NCI-H1930 (cell line): ENCODE measurements at places on chromosomes 4 and X.

- DNase-seq, result no peak
These were observed 14.2 kb upstream of the DCAF4L1 start for GRCh38 chr4:41967392-41967791.

DNA sequence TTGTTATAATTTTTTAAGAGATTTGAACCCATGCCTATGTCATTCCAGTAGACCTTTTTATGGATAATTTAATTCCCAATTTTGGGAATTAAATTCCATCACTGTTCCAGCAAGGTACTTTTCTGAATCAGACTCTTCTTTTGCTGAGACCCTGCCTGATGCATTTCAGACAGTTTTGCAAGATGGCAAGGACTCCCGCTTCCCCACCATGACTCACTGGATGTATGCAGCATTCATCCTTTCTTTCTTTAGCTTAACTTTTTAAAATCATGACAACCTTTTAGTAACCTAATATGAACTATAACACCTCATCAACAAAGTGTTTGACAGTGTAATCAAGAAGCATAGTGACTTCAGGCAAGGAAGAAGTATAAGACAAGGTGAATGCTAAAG lies 178.1 kb upstream of the LEF1 start:
- DNase-seq, result no peak

DNA sequence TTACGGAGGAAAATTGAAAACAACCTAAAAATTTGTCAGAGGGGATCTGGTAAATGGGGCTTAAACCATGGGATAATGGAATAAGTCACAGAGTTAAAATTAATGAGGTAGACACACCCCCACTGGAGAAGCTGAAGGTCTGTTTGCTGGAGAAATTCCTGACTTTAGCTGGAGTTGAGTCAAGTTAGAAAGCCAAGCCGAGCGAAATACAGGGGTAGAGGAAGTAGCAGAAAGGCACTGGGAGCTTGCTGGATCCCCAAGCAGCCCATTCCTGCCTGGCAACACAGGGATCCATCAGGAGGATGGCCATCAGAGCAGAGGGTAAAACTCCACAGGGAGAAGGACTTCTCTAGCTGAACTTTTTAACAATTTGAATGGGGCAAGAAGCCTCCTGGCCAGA lies 163.8 kb downstream of the ATRX start:
- no peak for DNase-seq

DNA sequence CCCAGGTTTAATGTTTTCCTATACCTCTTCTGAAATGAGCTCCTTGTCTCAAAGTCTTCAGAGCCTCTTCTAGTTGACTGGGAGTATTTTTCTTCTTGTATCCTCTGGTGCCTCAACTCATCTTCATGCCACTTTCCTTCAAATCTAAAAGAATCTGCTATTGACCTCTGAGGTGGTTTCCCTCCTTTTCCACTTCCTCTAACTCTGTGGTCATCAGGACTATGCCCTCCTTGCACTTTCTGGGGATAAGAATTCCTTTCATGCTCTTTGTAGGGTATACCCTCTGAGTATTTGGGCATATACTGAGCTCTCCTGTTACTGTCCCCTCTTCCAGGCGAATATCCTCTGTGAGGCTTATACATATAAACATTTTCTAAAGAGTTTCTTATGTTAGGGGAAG lies 24.8 kb downstream of the BCLAF3 start:
- DNase-seq, result no peak

DNA sequence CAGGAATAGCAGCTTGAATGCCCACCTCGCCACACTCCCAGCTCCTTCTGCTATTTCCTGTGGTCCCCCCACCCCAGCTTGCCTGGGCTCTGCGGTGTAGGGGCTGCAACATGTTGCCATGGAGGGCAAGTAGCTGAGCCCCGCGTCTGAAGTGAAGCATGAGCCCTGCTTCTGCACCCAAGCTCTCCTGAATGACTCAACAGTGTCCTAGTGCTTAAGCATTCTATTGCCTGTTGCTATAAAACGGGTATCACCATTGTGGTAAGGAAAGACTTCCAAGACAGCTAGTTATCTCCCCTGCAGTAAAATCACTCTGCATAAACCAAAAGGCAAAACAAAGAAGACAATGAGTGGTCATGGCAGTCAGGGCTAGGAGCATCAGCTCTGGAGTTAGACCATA lies 31.4 kb upstream of the SPATA4 start:
- DNase-seq, result no peak

DNA sequence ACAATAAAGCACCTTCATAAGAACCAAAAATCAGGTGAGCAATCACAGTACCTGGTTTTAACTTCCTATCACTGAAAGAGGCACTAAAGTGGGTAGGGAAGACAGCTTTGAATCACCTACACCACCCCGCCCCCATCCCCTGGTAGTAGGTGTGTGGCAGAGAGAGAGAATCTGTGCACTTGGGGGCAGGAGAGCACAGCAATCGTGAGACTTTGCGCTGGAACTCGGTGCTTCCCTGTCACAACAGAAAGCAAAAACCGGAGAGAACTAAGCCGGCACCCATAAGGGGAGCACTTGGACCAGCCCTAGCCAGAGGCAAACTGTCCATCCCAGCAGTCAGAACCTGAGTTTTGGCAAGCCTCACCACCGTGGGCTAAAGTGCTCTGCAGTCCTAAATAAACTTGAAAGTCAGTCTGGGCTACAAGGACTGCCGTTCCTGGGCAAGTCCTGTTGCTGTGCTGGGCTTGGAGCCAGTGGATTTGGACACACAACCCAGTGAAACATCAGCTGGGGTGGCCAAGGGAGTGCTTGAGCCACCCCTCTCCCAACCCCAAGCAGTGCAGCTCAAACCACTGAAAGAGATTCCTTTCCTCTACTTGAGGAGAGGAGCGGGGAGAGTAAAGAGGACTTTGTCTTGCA lies 32.1 kb downstream of the NDUFB11 start:
- no peak for DNase-seq

- DNase-seq, result no peak
These were observed 271.8 kb downstream of the PPP3CA start for GRCh38 chr4:101075536-101075935.

GRCh38 chr4:3250956-3251690 lies 2.2 kb downstream of the MSANTD1 start:
- DNase-seq, result no peak

GRCh38 chr4:8167815-8168214 lies 9.2 kb upstream of the ABLIM2 start:
- DNase-seq, result no peak

DNA sequence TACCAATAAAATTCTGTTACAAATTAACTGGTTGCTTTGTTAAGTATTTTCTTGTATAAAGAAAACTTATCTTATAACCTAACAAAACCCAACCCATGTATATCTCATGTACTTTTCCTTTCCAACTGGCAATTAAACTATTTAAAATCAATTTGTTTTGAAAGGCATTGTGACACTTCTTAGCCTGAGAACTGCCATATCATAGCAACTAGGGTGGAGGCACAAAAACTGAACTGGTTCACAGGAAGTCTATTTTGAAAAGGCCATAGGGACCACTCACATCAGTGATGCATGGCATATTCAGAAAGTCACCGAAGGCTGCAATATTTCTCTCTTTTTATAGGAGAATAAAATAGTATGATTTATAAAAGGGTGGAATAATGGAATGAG lies 40.5 kb upstream of the ARSJ start:
- no peak for DNase-seq

DNA sequence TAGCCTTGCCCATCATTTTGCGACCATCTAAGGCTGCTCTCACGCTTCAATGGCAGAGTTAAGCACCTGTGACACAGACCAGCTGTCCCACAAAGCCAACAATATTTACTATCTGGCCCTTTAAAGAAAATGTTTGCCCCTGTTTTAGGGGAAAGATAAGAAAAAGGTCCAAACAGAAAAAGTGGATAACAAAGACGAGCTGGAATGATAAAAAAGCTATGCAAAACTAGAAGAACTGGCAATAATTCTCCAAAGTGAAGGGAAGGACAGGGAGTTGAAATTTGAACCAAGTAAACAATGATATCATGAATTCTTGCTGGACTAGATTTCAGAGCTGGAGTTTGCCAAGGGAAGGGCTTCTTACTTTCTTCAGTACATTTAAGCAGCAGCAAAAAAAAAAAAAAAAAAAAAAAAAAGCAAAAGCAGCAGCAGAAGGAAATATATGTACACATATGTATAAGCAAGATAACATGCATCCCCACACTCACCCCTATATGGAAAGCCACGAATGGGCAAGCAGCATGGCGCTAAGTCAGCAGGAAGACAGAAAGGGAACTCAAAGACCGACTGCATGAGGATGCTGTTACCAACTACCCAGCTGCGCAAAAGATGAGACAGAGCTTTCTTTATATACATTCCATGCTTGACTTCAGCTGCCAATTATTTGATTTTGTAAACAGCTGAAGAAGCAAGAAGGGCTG lies 12.5 kb downstream of the TRAPPC2 start:
- DNase-seq, result no peak

GRCh38 chr4:18664171-18664570 lies 642.6 kb upstream of the LCORL start:
- DNase-seq, result no peak

DNA sequence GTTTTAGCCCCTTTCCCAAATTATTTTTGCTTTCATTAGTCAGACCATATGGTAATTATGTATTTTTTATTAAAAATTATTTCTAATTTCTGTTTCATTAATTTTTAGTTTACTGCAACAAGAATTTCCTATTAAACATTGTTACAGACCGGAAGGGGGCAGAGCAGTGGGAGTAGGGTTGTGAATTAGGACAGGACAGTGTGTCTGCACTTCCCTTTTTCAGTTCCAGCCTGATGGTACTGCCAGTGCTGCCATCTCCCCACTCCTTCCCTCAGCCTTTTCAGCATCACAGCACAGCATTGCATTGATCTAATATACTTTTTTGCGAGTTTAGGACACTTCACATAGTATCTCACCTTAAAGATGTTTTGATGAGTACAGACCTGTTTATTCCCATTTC lies 76.5 kb downstream of the STIM2 start:
- DNase-seq, result no peak

- no peak for DNase-seq
These were observed 560.4 kb downstream of the STPG2 start for GRCh38 chr4:97582890-97583289.

DNA sequence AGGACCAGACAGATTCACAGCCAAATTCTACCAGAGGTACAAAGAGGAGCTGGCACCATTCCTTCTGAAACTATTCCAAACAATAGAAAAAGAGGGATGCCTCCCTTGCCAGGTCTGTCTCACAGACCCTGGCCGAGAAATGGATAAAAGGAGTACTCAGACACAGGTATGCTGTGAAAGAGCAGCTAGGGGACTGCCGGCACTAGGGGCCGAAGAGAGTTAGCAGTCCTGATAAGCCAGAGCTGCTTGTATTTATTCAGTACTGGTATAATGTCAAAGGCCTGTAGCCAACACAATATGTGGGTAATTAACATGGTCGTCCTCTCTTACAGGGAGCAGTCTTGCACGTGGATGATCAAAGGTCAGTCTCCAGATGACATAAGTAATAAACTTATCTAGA lies 1042.1 kb upstream of the LCORL start:
- DNase-seq, result no peak

- DNase-seq, result no peak
These were observed 171.3 kb downstream of the UNC5C start for GRCh38 chr4:95377366-95377900.

DNA sequence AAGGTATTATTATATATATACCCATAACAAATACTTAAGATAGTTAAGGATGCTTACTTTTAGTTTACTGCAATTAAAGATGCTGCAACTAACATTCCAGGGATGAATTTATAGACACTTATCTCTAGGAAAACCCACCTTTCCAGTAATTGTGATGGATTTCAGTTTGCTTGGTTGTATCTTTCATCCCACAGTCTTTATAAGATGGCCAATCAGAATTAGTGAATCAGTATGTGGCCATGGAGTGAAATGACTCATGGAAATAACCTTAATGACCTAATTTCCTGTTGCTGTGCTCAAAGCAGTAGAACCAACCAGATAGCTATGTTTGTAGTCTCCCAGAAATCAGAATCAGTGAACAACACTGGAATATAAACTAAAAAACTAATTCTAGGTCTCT lies 26.4 kb downstream of the MOSPD2 start:
- DNase-seq, result no peak

DNA sequence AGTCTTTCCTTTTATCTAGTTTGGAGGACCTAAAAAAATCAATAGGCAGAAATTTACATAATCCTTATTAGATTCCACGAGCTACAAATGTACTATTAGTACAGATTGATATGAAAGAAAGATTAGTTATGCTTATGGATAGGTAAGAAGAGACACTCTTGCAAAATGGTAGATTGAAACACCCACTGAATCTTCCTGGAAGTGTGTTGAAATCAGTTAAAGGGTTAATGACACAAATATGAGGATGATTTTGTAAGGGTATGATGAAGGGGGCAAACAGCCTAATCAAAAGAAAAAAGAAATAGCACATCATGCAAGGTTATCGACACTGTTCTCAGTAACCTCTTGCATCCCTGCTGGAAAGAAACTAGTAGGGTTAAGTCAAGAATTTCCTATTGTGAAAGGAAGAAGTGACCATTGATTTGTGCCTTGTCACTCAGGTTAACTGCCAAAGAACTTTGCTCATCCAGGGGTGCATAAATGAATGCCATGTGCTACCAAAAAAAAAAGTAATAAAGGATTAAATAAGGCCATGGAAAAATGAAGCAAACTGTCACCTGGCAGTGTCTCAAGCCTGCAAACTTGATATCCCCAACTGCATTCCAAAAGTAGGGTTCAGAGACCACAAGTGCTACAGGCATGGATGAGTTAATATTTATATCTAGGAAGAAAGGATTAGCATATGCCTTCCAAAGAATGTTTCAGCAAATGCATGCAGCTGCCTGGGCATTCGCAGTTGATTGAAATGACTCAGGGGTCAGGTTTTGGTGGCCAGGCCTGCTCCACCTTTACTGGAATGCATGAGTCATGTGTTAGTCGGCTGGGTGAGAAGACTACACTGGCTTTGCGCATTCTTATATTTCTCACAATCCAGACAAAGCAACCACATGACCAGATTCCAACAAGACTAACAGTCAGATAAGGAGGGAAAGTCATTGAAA lies 78.3 kb upstream of the ATXN3L start:
- DNase-seq, result no peak

DNA sequence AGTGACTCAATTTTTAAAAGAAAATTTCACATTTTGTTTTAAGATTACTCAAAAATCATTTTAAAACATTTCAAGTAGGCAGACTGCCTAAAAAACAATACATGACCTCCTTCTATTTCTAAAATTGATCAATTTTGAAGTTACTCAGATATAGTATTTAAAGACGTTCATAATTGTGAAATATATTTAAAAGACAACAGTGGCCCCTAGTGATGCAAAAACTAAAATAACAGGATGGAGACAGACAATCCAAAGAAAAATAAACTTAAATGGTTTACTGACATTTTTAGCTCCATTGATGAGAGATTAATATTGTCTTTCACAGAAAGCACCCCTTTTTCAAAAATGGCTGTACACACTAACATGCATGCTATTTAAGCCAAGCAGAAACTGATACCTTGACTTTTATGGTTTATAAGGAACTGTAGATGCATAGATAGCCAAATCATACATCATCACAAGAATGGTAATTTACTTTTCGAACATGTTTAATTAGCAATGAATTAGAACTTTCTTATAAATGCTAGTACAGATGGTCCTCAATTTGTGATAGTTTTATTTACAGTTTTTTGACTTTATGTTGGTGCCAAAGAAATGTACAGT lies 69.8 kb upstream of the FAT4 start:
- DNase-seq, result no peak
